ENCODE measurements at places on chromosomes 7 and 10.

DNA sequence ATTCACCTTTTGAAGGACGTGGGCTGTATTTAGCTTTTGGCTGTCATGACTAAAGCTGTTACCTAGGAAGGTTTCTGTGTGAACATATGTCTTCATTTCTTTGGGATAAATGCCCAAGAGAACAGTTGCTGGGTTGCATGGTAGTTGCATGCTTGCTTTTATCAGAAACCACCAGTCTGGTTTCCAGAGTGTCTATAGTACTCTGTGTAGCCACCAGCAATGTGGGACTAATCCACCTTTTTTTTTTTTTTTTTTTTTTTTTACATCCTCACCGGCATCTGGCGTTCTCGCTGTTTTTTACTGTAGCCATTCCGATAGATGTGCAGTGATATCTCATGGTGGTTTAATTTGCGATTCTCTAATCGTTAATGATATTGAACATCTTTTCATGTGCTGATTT, 297.8 kb downstream of the SDK1 start:
- DNase-seq: no peak

DNA sequence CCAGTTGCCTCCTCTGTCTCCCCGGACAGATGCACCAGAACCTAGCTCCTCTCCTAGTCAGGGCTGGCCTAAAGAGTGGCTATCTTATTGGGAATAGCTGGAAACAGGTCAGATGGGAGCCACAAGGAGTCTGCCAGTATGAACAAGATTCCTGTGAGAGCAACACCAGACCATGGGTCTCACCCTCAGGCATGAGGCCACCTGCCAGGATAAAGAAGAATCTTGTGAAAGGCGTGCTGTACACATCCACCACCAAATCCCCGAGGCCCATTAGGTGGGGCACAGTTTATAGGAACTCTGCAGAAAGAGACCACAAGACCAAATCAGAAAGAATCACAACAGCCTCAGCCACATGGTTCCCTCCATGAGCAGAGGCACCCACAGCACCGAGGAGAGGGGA, 325.9 kb downstream of the TNS3 start:
- no peak for DNase-seq

- DNase-seq: no peak
These were observed 54.1 kb downstream of the WDR11 start for GRCh38 chr10:120905268-120905667.

DNA sequence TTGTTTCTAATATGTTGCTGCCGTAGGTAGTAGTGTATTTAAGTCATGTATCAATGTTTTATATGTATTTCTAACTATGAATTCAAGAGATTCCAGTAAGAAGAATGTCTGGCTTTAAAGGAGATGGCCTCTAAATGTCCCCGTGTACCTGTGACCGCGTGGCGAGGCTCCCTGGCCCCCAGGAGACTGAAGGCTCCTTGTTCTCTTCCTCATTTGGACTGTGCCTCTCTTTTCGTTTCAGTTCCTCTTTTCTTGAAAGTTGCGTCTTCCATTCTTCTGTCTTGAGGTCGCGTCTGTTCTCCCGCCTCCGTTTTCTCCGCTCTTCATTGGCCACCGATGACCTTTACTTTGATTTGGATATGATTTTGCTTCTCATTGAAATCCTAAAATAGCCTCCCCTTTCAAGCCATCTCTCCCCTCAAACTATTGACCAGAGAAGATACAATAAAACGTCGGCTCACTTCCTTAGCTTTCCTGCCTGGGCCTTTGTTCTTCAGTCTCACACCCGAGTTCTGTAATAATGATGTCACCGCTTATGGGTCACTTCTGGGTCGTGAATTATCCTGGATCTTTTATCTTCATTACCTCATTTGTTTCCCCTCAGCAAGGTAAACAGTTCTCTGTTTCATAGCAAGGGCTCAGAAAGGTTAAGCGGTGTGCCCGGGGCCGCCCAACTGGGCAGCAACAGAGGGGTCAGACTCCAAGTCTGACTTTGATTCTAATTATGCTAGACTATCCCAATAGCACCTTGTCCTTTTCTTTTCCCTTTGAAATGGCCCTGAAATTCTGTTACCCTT, 28.7 kb downstream of the WIPI2 start:
- DNase-seq: no peak

GRCh38 chr10:120221873-120222485, 235.0 kb upstream of the PLPP4 start:
- DNase-seq: no peak

GRCh38 chr10:43299579-43299978, 32.7 kb upstream of the RASGEF1A start:
- DNase-seq: no peak

DNA sequence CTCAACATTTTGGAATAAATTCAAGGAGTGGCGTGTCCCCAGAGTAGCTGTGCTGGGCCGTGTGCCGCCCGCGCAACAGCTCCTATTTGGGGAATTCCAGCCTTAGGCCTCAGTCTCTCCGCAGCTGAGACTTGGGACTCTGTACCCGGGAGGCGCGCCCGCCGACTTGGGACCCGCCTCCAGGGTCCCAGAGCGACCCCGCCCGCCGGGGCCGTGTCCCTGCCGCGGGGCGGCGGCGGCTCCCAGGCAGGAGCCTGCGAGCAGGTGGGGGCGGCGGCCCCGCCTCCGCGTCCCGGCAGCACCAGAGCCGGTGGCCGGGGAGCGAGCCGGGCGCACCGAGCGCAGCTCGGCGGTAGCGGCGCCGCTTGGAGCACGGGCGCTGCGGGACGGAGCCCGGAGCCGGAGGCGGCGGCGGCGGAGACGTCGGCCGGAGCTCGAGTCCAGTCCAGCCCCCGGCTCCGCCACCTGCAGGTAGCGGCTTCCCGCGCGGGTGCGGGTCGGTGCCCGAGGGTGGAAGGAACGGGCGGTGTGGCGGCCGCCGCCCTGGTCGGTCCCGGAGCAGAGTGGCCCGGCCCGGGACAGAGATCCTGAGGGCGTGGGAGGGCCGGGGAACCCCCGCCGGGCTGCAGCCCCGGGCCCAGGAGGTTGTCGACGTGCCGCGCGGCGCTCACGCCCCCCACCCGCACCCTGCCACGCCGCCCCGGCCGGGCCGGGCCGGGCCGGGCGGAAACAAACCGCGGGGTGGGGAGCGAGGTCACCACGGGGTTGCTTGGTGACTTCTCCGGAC, at the start of gene WIPF3:
Gene WIPF3 (plus strand): TSS at position 301 of the 787 bp plus-strand sequence. CDS start 28,217 bp downstream, outside the sequence.
- DNase-seq: no peak
